ENCODE measurements at places on chromosomes 3 and 15. TPM values are rescaled to one million over a fixed set of nuclear protein-coding genes. Genes with fewer than 3 reads are reported as not detected.
A peak's percentile ranks its signal among the peaks of the same experiment; 100 is the strongest.

Gene GOLGA8T
- not detected for total RNA-seq

Gene ASB14
- not detected for total RNA-seq

Gene OIP5
- total RNA-seq, result 15.6 TPM

Gene POLQ
- total RNA-seq, result 29.0 TPM

Gene PDCD7
- 54.7 TPM for total RNA-seq

Gene ZNF148
- total RNA-seq, result 38.5 TPM

Gene MST1R
- total RNA-seq, result 1.6 TPM

Gene CLDN11
- not detected for total RNA-seq

Gene ST3GAL6
- total RNA-seq, result 0.83 TPM

Gene PIF1
- 19.1 TPM for total RNA-seq

Gene CLEC3B
- total RNA-seq, result not detected

Gene ISG20
- 31.2 TPM for total RNA-seq

Gene AGTR1
- not detected for total RNA-seq

Gene SEMA3B
- total RNA-seq, result 0.49 TPM

Gene SAMMSON
- not detected for total RNA-seq

Gene MEIS2
- not detected for total RNA-seq

Gene NXPE3
- 17.6 TPM for total RNA-seq

Gene ZNF501
- total RNA-seq, result 1.6 TPM

Gene AP3B2
- total RNA-seq, result not detected

Gene LRRIQ4
- total RNA-seq, result 0.10 TPM

Gene PLSCR5
- total RNA-seq, result not detected

Gene TNIK
- 21.5 TPM for total RNA-seq

Gene FURIN
- 545 TPM for total RNA-seq

Gene GNAT1
- not detected for total RNA-seq

- H3K36me3 ChIP-seq, result no peaks in the 10 kb centered on the region
- DNase-seq, result no peak
- H3K4me3 ChIP-seq, result no peak overlapping the region
- H3K27me3 ChIP-seq, result peaks cover 27% of the 10 kb centered on the region
- H3K4me1 ChIP-seq, result no peaks in the 10 kb centered on the region
Measured at GRCh38 chr3:98726084-98726483, 37.1 kb upstream of the ST3GAL6 start.

- H3K4me3 ChIP-seq, result no peak overlapping the region
- no peaks in the 10 kb centered on the region for H3K36me3 ChIP-seq
- H3K27me3 ChIP-seq, result peaks cover 2% of the 10 kb centered on the region
- H3K4me1 ChIP-seq, result no peaks in the 10 kb centered on the region
- no peak for DNase-seq
Measured at GRCh38 chr15:53658827-53659555, 100.5 kb downstream of the WDR72 start.

- peaks cover 2% of the 10 kb centered on the region for H3K36me3 ChIP-seq
- H3K4me3 ChIP-seq, result peak overlapping the region; percentile 51
- no peak for DNase-seq
Measured at GRCh38 chr15:96333131-96334016, 2.9 kb downstream of the NR2F2 start.

DNA sequence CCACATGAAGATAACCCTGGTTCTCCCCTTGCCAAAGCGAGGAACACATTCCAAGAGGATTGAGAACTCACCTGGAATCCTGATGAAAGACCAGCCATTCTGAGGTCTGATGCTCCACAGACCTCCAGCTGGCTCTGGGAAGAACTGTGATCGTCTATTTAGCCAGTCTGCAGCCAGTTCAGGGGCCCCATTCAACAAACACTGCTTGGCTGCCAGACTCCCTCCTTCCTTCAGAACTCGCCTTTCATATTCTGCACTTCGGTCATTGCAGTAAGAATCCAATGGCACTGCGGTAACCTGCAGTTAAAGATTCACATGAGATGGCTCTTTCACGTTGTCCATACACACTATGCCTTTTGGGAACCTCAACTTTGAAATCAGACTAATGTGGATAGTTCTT, 67.6 kb downstream of the CHAC1 start:
- no peak overlapping the region for H3K4me3 ChIP-seq
- H3K27me3 ChIP-seq, result no peaks in the 10 kb centered on the region
- H3K36me3 ChIP-seq, result peaks cover 19% of the 10 kb centered on the region
- DNase-seq, result no peak

DNA sequence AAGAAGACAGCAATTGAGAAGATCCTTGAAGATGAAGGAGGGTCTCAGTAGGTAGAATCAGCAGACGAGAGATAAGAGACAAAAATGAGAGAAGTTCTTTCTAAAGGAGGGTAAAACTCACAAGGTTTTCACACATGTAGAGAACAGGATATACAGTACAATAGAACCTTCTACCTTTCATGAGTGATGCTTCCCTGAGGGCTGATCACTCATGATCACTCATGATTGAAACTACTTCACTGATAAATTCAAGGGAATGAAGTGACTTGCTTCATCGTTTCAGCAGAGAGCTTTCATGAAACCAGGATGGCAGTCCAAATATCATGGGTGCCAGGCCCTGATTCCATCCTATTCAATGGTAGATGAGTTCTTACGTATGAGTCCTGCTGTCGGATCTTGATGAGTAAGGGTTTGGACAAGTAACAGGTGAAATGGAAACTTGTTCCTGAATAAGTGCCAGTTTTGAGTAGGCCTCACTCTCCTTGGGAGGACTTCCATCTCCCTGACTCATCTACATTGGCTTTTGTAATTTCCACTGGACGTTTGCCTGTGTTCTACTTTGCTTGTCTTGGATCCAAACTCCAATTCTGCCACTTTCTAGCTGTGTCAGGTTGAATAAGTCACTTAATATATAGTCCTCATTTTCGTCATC, 9.6 kb upstream of the CLDN16 start:
- H3K36me3 ChIP-seq, result no peaks in the 10 kb centered on the region
- peaks cover 6% of the 10 kb centered on the region for H3K27me3 ChIP-seq
- H3K27ac ChIP-seq, result no peak overlapping the region
- DNase-seq, result no peak
- no peaks in the 10 kb centered on the region for H3K4me1 ChIP-seq
- no peak overlapping the region for H3K4me3 ChIP-seq

DNA sequence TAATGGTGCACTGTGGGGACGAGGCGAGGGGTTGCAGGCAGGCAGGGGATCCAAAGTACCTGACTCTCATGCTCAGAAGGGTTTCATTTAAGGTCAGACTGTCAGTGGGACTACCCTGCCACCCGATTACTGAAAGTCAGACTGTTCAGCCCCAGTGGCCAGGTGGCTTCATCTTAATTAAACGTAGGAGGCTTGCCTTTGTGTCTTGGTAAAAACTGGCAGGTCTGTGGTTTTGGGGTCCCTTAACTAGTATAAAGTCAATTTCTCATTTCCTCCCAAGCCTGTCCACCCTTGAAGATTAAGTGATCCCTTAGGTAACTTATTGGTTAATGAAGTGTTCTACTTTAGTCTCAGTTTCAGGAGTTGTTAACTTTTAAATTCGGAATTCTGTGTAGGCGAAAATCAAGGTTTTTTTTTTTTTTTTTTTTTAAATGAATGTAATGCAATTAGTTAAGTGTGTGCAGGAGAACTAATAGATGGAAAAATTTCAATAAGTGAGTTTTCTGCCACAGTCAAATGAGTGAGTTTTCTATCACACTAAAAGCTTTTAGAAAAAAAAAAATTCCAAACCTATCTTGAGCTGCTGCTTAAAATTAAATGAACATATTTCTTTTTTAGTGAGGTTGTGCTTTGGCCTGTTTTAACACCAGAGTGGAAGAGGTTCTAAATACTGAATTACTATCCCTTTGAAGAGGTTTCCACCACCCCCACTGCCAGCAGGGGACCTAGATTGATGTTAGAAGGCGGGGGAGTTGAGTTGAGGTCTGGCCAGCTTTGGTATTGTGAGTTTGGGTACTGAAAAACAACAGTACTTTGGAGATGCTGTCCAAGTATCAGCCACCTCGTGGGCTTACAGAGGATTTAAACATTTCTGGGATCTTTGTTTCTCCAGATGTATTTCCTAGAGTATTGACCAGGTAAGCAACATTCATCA, 15.2 kb downstream of the ITPR1 start:
- peaks cover 23% of the 10 kb centered on the region for H3K36me3 ChIP-seq
- no peak overlapping the region for H3K4me3 ChIP-seq
- H3K27me3 ChIP-seq, result no peaks in the 10 kb centered on the region

DNA sequence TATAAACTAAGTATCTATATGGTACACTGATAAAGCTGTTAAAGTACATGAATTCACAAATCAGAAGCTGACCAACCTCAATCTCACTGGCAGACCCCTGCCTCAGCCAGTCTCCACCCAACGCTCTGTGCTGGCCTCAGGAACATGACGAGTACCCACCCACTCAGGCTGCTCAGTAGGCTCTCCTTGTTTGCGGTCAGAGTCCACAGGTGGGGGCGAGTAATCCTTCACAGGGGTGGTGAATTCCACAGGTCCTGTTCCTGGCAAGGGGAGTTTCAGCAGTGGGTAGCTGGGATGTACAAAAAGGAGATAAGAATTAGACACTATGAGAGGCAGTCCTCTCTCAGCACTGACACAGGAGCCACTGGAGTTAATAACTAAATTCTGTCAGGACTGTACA, 40.9 kb downstream of the SCAP start:
- H3K27ac ChIP-seq, result no peak overlapping the region
- H3K4me3 ChIP-seq, result no peak overlapping the region
- H3K27me3 ChIP-seq, result no peaks in the 10 kb centered on the region

- no peaks in the 10 kb centered on the region for H3K27me3 ChIP-seq
- no peak overlapping the region for H3K27ac ChIP-seq
- H3K4me1 ChIP-seq, result no peaks in the 10 kb centered on the region
- H3K36me3 ChIP-seq, result no peaks in the 10 kb centered on the region
Measured at GRCh38 chr3:85297291-85297690, 338.5 kb downstream of the CADM2 start.

DNA sequence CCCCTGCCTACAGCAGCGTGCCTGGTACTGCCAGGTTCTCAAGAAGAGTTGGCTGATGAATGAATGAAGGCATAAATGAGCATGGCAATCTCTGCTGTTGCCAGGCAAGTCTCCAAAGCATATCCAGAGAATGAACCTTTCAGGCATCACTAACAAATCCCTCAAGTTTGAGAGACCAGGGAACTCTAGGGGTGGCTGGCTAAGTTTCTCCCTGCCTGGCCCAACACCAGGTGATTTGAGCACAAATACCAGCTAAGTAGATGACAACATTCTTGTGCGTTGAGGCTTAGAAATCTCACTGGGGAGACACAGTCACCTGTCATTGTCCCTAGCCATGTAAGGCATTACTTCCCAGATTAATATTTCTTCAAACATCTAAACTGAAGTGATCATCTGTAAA, 81.4 kb upstream of the PTX3 start:
- DNase-seq, result no peak
- H3K4me3 ChIP-seq, result no peak overlapping the region
- H3K4me1 ChIP-seq, result no peaks in the 10 kb centered on the region
- no peak overlapping the region for H3K27ac ChIP-seq
- H3K27me3 ChIP-seq, result no peaks in the 10 kb centered on the region

- H3K4me3 ChIP-seq, result peak overlapping the region; percentile 92
- peaks cover 5% of the 10 kb centered on the region for H3K36me3 ChIP-seq
- no peaks in the 10 kb centered on the region for H3K27me3 ChIP-seq
- H3K27ac ChIP-seq, result peak overlapping the region; percentile 13
- DNase-seq, result no peak
Measured at GRCh38 chr3:184133840-184134745, 1.1 kb upstream of the EIF2B5 start.

- no peak overlapping the region for H3K27ac ChIP-seq
- H3K4me1 ChIP-seq, result no peaks in the 10 kb centered on the region
- no peak for DNase-seq
- H3K27me3 ChIP-seq, result no peaks in the 10 kb centered on the region
Measured at GRCh38 chr15:83971992-83972391, 263.6 kb upstream of the GOLGA6L4 start.

GRCh38 chr3:185093116-185093515, 59.7 kb downstream of the C3orf70 start:
- H3K27me3 ChIP-seq, result peaks cover 4% of the 10 kb centered on the region
- no peaks in the 10 kb centered on the region for H3K4me1 ChIP-seq
- H3K27ac ChIP-seq, result no peak overlapping the region
- no peaks in the 10 kb centered on the region for H3K36me3 ChIP-seq

GRCh38 chr15:58361273-58361759, 70.5 kb upstream of the LIPC start:
- peaks cover 6% of the 10 kb centered on the region for H3K27me3 ChIP-seq
- peaks cover 45% of the 10 kb centered on the region for H3K4me1 ChIP-seq
- no peak for DNase-seq
- H3K36me3 ChIP-seq, result peaks cover 3% of the 10 kb centered on the region

- H3K4me1 ChIP-seq, result no peaks in the 10 kb centered on the region
- H3K27me3 ChIP-seq, result no peaks in the 10 kb centered on the region
- no peak overlapping the region for H3K4me3 ChIP-seq
- no peak for DNase-seq
- no peak overlapping the region for H3K27ac ChIP-seq
- H3K36me3 ChIP-seq, result no peaks in the 10 kb centered on the region
Measured at GRCh38 chr3:197896421-197896820, 53.6 kb upstream of the RPL35A start.

DNA sequence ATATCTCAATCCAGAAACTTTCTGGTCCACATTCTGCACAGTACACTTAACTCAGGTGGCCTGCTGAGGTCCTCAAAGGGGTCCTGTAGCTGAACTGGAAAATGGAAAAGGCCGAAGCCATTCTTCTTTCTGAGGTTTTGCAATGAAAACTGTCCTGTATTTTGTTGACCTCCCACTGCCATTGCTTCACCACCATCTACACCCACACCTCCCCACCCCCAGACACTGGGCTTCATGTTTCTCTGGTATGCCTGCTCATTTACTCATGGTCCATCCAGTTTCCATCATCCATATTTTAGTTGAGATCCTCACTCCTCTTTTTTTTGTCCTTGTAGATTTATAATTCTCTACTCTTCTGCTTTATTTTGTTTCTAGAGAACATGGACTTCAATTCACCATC, 115.7 kb upstream of the SLC24A5 start:
- DNase-seq, result no peak
- H3K27ac ChIP-seq, result no peak overlapping the region
- peaks cover 4% of the 10 kb centered on the region for H3K27me3 ChIP-seq

GRCh38 chr3:45473841-45474240, 85.5 kb downstream of the LARS2 start:
- H3K4me1 ChIP-seq, result no peaks in the 10 kb centered on the region
- H3K36me3 ChIP-seq, result peaks cover 6% of the 10 kb centered on the region
- H3K27ac ChIP-seq, result no peak overlapping the region

GRCh38 chr3:16484984-16485383, 28.5 kb downstream of the RFTN1 start:
- no peak for DNase-seq
- peaks cover 37% of the 10 kb centered on the region for H3K36me3 ChIP-seq
- no peak overlapping the region for H3K4me3 ChIP-seq
- H3K4me1 ChIP-seq, result peaks cover 86% of the 10 kb centered on the region

GRCh38 chr3:67739851-67740250, 85.4 kb upstream of the SUCLG2 start:
- peaks cover 2% of the 10 kb centered on the region for H3K36me3 ChIP-seq
- H3K27me3 ChIP-seq, result peaks cover 2% of the 10 kb centered on the region
- no peak for DNase-seq
- no peak overlapping the region for H3K27ac ChIP-seq
- no peaks in the 10 kb centered on the region for H3K4me1 ChIP-seq

Measured in activated T-helper 1 cell treated with anti-CD3 and anti-CD28 coated beads, Interleukin-12 subunit alpha, Interleukin-12 subunit beta, Interleukin-2, Interleukin-4 antibody, amounts not matched to agents 30 ng/mL and 10 ng/mL and 1 ng/mL, durations not matched to agents 14 hours and 24 hours and 36 hours (primary cell).